Heart left ventricle (tissue), 16 donors: ENCODE measurements at places on chromosomes 3 and 15. TPM values are rescaled to one million over a fixed set of nuclear protein-coding genes. Genes with fewer than 3 reads are reported as not detected.

The CAPN3 gene
- 3.9 TPM for total RNA-seq

DNA sequence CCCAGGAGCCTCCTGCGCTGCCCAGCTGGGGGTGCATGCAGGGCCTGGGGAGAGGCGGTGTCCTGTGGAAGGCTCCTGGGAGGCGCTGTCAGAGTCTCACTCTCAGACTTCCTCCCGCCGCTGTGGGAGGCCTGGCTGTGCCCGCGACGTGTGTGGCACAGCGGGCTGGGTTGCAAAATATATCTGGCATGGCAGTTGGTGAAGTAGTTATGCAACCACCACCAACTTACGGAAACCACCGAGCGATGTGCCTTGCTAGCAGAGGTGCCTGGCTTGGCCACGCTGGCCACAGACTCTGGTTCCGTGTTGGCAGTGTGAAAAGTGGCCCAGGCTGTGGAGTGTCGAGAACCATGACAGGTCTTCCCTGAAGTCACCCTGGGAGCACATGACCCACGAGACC, 30.6 kb upstream of the GATA2 start:
- no peaks in the 10 kb centered on the region for H3K27me3 ChIP-seq
- H3K27ac ChIP-seq = no peak overlapping the region
- no peak overlapping the region for H3K4me3 ChIP-seq
- H3K36me3 ChIP-seq = no peaks in the 10 kb centered on the region

DNA sequence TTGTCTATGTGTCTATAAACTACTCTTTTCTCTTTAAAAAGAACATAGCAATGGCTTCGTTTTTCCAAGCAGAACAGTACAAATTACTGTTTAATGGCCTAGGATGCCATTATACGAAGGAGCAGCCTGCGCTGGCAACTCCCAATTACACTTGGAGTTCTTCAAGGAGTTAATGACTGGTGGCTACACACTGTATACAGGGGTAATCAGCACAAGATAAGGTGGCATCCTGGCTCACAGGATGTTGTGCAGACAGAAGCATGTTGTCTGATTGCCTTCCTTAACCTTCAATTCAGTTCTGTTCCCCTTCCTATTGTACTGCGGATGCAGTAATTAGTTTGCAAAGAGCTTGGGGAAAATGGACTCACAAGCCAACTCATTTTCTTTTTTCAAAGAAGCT, 250.7 kb upstream of the ROBO2 start:
- no peaks in the 10 kb centered on the region for H3K4me1 ChIP-seq
- H3K36me3 ChIP-seq = no peaks in the 10 kb centered on the region
- H3K27ac ChIP-seq = no peak overlapping the region
- H3K27me3 ChIP-seq = no peaks in the 10 kb centered on the region
- DNase-seq = no peak
- no peak overlapping the region for H3K4me3 ChIP-seq

DNA sequence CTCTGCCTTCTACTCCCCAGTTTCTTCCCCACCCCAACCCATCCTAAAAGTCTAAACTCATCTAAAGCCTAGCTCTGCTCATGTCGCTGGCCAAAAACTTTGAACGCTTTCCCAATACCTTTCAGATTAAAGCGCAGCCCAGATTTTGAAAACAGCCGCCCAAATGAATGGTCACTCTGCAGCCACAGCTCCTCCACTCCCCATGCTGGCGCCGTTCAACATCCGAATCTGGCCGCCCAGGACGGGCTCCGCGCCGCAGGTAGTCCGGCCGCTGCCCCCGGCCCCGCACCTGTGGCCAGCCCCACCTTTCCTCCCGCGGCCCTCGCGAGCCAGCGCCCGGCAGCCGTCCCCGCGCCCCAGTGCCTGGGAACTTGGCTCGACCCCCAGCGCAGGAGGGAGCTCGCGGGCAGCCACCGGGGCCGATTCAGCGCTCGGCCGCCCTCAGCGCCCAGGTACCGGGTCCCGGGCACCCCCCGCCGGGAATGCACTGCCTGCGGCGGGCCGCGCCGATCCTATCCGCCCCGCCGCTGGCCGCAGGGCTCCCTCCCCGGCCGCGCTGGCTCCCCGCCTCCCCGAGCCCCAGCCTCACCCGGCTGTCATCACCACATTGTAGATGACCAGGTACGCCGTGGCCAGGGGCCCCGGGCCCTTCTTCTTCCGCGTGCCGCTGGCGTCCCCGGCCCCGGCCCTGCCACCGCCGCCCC, 417 bp downstream of the HACD2 start:
- no peaks in the 10 kb centered on the region for H3K36me3 ChIP-seq
- H3K4me3 ChIP-seq = peak overlapping the region; percentile 71
- peak overlapping the region; percentile 97 for H3K27ac ChIP-seq
- peak; percentile 78 for DNase-seq

The CNTN4 gene
- 5.7 TPM for total RNA-seq

The MOBP gene
- not detected for total RNA-seq
